ENCODE measurements at places on chromosomes 13 and 19.
A peak's percentile ranks its signal among the peaks of the same experiment; 100 is the strongest.

- DNase-seq: no peak
Measured at GRCh38 chr13:97100821-97101220, 106.5 kb upstream of the OXGR1 start.

DNA sequence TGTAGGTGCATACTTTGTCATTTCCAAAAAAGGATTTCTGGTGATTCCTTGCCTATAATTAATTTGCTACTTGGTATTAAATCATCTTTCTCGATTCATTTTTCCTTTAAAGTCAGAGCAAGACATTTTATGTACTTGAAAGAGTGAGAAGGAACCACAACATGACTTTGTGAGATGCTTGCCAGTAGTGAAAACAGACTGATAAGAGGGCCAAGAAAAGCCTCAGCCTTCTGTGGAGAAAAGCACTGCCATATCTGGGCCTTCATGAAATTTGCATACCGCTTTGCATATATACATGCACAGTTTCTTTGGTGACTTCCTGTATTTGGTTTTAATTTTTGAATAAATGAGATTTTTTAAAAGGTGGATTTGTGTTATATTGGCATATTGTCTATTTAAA lies 128.4 kb downstream of the CDK8 start:
- no peak for DNase-seq

GRCh38 chr19:29266603-29267002 lies 53.7 kb upstream of the UQCRFS1 start:
- no peak for DNase-seq

DNA sequence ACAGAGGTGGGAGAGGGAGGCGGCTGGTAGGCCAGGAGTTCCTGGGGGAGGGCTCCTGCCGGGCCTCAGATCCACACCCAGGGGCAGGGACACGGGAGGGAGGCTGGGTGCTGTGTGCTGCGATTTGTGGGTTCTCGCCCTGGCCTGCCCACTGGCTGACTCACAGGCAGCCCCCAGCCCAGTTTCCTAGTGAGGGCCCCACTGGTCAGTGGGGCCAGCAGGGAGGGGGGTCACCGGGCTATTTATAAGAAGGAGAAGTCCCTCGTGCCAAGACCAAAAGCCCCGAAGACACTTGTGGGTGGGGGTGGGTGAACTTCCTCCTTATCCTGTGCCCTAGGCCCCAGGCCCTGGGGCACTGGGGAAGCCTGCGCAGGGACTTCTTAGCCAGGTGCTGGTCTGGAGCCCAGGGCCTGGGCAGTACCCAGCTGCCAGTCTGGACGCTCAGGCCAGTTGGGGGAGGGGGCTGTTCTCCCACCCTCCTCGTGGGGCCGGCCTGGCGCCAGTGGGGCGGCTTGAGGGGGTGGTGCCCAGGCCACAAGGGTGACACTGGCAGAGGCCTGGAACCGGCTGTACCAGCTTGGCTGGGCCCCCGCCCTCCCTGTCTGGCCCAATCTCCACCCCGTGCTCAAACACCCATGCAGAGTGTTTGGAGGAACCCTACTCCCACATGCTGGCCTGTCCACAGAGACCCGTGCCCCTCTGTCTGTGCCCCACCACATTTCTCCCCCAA lies 5.0 kb upstream of the JUNB start:
- peak; percentile 50 for DNase-seq

DNA sequence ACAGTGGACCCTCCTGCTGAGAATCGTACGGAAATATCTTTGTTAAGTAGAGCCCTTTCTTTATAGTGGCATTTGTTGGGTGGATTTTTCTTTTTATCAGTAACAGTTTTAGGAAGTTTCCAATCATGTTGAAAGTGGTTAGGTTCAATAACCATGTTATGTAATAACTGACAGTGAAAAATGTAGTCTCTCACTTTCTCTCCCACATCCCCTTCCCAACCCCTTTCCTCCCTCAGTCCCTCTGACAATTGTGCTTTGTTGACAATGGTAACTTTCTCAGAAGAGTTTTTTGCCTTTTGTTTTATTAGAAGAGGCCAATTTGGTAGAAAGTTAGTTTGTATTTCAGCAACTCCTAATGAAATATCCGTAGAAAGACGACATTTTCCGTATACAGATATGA lies 77.8 kb upstream of the SLAIN1 start:
- DNase-seq: no peak

DNA sequence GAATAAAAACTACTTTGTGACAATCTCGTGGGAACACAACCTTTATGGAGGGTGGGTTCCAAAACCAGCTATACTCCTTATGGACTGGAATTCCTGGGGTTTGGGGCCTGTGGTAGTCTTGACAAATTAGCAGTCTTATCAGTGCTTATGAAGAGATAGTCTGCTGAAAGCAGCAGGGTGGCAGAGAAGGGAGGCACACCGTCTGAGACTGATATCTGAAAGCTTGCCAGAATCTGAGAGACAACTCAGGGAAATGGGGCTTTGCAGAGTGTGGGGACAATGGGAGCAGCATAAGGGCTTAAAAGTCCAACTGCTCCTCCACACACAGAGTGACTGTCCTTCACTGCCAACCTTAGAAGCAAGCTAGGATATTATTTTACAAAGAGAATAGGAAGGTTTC lies 95.9 kb downstream of the UGGT2 start:
- no peak for DNase-seq

All from esophagus squamous epithelium (tissue), 5 donors.